Germinal center (tissue), 1 donor: ENCODE measurements at places on chromosomes 6 and 20.

GRCh38 chr6:170127151-170127550 is 163.7 kb downstream of the DLL1 start:
- DNase-seq = no peak

GRCh38 chr6:55853008-55854001 is 22.1 kb downstream of the BMP5 start:
- DNase-seq = no peak

DNA sequence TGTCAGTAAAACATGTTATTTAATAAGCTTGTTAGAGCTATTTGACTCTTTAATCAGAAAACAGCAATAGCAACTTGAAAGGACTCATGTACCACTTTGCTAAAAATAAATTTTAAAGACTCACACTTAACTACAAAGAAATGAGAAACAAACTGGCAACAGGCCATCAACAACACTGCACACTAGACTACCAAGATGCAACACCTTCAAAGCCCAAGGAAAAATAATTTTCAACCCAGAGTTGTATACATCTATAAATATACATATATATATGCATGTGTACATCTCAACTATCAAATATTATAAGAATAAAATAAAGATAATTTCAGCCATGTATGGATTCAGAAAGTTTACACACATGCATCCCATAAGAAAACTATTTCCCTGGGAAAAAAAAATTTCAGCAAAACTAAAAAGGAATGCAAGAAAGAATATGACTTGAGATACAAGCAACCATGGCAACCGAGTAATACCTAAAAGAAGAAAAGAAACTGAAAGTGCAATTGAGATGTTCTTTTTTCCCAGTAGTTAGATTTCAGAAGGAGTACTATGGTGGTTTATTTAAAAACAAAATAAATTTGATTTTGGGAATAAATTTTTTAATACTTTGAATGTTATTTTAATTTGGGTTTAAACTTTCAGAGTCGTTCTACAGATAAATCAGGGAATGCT is 303.8 kb downstream of the UBE3D start:
- DNase-seq = no peak

DNA sequence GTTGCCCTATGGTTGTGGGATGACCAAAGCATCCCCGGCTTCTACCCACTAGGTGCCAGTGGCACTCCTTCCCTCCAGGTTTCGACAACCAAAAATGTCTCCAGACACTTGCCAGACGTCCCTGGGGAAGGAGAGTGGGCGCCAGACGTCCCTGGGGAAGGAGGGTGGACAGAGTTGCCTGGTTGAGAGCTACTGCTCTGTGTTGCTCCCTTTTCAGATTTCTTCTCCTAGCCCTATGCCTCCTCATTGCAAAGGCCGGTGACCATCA is 13.1 kb downstream of the LRRC73 start:
- no peak for DNase-seq

DNA sequence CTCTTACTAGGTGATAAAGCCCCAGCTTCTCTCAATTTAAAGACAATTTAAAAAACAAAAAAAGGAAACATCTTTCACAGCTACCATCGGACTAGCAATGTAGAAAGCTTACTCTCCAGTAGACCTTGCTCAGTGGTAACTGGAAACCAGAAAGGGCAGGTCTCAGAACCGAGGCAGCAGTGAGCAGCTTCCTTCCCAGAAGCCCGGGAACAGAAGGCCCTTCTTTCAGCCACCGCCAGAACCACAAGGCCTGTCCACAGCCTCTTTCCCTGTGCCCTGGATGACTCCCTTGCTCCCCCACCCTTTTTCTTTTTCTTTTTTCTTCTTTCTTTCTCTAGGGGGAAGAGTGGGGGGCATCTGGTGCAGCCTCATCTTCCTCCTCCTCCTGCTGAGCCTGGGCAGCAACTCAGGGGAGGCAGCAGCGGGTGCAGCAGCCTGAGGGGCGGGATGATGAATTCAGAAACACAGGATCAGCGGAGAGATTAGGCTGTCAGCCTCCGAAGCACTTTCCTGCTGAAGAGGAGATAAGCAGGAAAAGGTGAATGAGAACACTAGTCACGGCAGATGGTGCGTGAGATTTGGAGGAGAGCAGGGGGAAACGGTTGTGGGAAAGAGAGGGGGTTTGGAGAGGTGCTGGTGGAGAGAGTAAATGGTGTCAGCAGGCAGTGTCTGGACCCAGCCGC is 158.5 kb downstream of the ID4 start:
- no peak for DNase-seq

- DNase-seq = no peak
Measured at GRCh38 chr20:61753316-61753942, 312.3 kb downstream of the TAF4 start.

GRCh38 chr20:51457533-51457932 is 85.0 kb downstream of the NFATC2 start:
- DNase-seq = no peak

DNA sequence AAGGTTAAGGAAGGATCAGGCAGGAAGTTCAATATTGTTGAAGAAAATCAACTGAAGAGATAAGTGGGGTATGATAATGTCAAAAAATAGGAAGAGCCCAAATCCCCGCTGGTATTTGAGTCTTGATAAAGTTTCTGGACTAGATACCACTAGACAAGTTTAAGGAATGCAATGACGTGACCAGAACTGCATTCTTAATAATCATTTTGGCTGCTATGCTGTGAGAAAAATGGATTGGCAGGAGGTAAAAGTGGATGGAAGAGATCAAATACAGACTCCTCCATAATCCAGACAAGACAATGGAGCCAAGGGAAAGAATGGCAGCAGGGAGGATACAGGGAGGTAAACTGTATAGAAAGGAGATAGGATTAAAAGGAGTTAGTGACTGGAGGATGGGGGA is 128.2 kb downstream of the COL12A1 start:
- no peak for DNase-seq

- DNase-seq = no peak
Measured at GRCh38 chr6:114558153-114558552, 215.3 kb upstream of the HS3ST5 start.

DNA sequence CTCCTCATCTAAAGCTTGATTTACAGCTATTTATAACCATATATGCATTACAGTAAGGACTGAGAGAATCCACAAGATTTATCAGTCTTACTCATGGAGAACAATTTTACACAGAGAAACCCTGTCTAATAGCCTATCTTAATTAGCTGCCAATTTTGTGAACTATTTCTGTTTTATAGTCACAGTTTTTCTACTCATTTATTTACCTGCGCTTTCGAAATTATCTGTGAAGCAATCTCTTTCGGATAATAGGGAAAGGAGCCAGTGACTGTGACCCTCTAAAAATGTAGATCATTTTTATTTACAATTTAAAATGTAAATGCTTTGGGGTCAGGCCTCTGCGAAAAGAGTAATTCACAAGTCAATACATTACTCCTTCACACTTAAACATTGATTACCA is 98.1 kb downstream of the TSHZ2 start:
- no peak for DNase-seq

GRCh38 chr6:84681693-84682326 is 82.6 kb downstream of the TBX18 start:
- DNase-seq = no peak

- DNase-seq = no peak
Measured at GRCh38 chr6:3803627-3804468, 45.3 kb upstream of the FAM50B start.

DNA sequence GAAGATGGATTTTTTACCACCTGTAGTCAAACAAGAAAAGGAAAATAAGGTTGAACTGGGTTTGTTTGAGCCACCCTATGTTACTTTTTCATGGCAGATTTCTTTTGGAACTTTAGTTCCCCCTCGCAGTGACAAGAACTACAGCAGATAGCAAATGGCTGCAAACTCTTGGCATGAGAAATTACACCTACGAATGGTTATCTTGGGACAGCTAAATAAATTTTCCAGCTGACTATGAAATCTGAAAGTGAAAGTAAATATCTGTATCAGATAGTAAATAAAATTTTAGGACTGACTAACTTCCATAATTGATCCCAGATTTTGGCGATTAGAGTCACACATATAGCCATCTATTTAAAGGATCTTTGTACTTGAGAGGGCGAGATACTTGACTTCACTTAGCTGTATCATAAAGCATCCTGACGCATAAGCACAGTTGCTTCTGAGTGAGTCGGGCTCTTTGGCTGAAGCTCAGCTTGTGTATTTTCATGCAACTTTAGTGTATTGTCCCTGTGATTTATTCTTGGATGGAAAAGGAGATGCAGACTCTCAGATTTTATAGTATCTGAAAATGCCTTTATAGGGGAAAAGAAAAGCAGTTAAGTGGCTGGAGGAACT is 125.3 kb upstream of the B3GAT2 start:
- DNase-seq = no peak

- DNase-seq = no peak
Measured at GRCh38 chr6:64717281-64717680, 989.7 kb downstream of the EYS start.

- no peak for DNase-seq
Measured at GRCh38 chr20:44583157-44583556, 778 bp downstream of the PKIG start.

- DNase-seq = no peak
Measured at GRCh38 chr20:1337441-1337840, 8.5 kb upstream of the SDCBP2 start.

GRCh38 chr6:43303751-43304331 is 4.8 kb downstream of the CRIP3 start:
- no peak for DNase-seq

DNA sequence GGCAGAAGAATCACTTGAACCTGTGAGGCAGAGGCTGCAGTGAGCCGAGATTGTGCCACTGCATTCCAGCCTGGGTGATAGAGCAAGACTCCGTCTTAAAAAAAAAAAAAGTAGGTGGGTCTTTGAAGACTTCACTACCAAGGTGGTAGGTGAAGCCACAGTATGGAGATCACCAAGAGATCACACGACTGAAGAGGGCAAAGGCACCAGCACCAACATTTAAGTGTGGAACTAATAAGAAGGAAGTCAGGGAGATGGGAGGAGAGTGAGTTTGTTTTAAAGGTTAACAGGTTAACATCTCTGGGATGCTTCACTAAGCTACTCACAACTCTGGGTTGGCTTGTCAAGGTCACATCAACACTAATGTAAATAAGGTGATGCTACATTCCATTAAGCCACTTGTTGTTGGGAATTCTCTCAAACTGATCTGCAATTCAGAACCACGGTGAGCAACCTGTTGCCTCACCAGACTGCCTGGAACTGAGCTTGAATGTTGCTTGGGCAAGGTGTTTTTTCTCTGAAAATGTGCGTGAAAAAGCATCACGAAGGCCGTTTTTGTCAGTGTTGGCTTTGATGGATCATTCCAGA is 48.7 kb downstream of the KCTD20 start:
- DNase-seq = no peak

DNA sequence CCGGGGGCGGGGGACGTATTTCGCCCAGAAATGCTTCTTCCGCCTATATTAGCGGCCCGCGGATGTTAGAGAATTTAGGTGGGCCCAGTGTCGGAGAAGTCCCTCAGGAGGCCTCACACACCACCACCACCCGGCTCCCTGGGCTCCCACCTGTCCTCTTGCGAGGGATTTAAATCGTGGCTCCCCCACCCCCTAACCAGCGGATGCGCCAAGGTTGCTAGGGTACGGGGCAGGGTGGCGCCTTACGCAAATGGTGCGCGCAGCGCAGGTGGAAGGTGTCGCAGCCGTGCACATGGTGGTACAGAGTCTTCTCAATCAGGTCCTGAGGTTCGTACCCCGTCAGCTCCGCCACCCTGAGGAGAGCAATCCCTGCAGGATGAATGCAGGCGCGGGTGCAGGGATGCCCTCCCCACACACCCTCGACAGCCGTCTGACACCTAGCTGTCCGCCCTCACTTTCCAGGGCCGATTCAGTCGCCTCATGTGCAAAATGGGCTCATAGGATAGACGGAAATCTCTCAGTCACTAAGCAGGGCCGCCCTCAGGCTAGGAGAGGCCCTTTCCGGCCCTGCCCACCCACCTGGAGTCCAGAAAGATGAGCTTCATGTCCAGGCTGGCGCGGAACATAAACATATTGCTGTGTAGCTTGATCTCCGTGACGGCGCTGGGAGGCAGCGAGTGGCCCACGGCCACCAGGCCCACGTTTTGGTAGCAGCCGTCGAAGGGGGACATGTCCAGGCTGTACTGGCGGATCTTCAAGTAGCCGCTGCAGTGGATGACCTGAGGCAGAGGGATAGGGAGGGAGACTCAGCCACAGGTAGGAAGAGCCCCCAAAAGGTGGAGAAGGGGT is 16.6 kb downstream of the SIM1 start:
- DNase-seq = no peak

- DNase-seq = no peak
Measured at GRCh38 chr6:160692369-160692959, 9.6 kb upstream of the PLG start.

DNA sequence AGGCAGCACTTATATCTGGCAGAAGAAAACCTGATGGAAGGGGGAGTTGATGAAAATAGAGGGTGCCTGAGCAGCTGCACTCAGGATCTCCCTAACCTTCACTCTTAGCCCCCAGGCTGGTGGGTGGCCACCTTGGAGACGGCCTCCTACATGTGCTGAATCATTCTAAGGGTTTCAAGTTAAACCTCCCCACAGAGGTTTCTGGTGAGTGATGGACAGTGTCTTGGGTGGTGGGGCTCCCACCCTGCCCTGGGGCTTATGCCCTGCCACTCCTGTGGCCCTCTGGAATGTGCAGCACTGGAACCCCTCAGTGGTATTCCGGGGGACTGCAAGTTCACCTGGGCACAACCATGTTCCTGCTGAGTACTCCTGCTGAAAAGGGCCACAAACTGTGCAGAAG is 357.2 kb downstream of the CD83 start:
- DNase-seq = no peak

DNA sequence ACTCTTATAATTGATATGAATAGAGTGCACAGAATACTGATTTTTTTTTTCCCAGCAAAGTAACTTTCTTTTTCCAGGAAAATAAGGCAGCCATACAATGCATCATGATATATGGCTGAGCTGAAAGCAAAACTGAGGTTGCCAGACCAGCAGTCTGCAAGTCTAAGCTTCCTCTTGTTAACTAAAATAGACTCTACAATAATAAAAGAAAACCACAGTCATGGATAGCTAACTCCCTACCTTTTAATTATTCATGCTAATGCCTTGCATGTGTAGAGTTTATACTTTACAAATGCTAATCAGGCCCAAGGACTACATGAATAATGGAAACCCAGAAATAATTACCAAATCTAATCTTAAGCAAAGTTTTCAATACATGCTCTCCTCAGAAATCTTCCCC is 47.4 kb downstream of the MAP7 start:
- no peak for DNase-seq

DNA sequence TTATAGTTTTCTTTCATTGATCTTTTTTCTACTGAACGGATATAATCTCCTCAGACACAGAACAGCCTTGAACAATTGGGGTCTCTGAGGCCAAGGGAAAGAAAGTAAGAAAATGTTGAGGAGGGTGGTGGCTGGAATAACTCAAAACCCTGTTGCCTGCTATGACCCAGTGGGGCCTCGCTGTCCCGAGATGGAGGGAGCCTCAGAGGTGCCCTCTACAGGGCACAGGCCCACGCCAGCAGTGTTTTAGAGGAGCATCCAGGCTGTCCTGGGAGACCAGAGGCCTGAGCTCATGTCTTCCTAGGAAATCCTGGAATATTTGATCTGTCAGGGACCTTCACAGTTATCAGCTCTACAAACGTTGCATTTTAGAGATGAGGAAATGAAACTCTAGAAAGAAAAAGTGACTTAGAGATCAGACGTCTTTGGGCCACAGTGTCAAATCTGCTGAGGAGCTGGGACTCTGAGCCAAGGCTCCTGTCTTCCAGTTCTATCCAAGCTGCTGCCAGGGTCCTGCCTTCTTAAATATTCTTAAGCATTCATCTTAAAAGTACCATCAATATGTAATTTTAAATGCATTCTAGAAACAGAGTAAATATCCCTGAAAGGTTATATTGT is 26.3 kb downstream of the ALDH5A1 start:
- DNase-seq = peak; percentile 50

- no peak for DNase-seq
Measured at GRCh38 chr6:170277893-170278742, 12.8 kb downstream of the DLL1 start.

- DNase-seq = no peak
Measured at GRCh38 chr20:40583205-40583604, 105.8 kb downstream of the MAFB start.
